ENCODE measurements at places on chromosomes 4 and X.

- no peak for DNase-seq
Measured at GRCh38 chrX:68249401-68249831, 183.9 kb downstream of the OPHN1 start.

DNA sequence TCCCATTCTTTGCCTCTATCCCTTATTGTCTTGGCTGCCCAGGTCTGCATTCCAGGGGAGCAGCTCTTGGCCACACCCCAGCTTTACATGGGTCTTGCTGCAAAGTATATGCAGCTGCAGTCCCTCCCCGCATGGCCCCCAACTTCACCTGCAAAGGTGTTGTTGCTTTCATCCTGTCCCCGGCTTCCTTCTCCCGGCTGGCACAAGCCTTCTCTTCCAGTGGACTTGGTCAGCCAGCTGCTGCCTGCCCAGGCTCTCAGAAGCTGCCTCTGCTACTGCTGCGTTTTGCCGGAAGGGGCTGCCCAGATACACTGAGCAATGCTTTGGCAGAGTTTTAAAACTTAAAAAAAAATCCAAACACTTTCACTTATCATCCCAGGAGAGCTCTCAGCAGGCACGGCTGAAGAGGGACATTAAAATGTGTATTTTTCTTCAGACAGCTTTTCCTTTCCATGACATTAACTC lies 121.2 kb upstream of the PDLIM3 start:
- DNase-seq, result no peak

DNA sequence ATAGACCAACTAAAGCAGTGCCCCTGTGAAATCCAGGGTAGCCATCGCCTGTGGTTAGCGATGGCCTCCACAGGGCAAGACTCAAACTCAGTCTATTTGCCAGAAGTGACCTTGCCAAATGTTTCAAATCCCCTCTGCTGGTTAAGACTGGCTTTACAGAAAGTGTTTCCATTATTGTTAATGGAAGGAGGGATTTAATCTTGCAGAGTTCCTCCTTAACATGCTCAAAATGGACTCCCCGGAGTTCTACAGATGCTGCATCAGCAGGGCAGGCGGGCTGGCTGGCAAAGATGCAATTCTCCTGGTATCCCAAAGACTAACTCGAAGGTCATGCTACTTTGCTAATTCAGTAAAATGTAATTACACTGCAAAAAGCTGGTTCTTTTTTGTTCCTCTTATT lies 313.0 kb upstream of the SLC7A11 start:
- DNase-seq, result no peak

DNA sequence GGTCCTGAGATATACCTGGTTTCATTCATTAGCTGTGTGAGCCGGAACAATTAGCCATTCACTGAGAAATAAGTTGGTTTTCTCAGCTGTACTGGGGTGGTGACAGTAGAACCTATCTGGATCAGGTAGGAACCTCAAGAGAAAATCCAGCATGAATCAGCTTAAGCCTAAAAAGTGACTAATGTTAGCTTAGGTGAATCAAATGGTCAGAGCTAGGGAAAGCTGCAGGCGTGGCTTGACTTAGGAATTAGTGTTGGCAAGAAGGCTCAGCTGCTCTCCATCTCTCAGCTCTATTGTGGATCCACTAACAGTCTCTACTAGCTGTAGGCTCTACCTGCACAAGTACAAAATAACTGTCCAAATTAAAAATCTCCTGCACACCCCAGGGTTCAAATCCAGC lies 1025.5 kb downstream of the RAB28 start:
- DNase-seq, result no peak

- DNase-seq, result no peak
Measured at GRCh38 chr4:31283679-31284078, 563.5 kb downstream of the PCDH7 start.

- DNase-seq, result no peak
Measured at GRCh38 chr4:26413582-26413981, 76.7 kb downstream of the CCKAR start.

Measured in NCI-H1105 (cell line).